NCI-H2029 treated with DMSO at 0.1 percent for 48 hours (cell line): ENCODE measurements at places on chromosomes 7 and 10.
A peak's percentile ranks its signal among the peaks of the same experiment; 100 is the strongest.

DNA sequence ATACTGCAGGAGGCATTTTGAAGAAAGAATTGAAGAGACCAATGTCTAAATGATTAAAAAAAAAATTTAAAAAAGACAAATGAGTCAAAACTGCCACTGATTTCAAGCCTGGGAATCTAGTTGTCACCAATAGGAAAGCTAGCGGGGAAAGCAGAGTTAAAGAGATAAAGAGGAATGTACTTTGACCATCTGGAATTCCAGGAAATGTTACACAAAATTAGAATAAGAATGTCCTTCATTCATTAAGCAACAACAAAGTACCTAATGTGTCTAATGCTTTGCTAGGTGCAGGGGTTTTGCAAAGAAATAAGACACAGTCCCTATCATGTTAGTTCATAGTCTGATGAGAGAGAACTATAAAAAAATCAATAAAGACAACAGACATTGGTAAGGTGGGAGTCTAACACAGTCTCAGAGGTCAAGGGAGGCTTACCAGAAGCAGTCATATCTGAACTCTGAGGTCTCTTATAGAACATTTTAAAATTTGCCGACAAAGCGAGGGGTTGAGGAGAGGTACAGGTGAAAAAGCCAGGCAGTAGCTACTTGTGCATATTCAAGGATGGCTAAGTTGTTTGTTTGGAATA is 8.8 kb upstream of the TYSND1 start:
- no peak for DNase-seq

DNA sequence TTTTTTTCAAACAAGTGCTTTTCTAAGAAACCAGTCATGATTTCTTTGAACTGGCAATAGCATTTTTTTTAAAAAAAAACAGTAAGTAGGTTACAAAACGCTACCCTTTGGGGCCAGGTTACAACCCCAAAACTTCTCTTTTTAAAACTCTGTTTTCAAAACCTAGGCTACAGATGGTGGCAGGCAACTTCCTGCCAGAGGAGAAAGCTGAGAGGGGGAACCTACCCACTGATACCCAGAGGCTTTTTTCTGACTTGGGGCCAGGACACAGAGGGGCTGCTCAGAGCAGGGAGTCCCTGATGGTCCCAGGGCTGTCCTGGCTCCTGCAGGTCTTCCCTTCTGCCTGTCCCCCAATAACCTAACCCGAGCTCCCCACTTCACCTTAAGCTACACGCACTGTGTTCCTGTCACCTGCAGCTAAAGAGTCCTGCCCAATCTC is 6.9 kb downstream of the STN1 start:
- no peak for DNase-seq

- no peak for DNase-seq
Measured at GRCh38 chr7:31493714-31494181, 20.1 kb upstream of the ITPRID1 start.

DNA sequence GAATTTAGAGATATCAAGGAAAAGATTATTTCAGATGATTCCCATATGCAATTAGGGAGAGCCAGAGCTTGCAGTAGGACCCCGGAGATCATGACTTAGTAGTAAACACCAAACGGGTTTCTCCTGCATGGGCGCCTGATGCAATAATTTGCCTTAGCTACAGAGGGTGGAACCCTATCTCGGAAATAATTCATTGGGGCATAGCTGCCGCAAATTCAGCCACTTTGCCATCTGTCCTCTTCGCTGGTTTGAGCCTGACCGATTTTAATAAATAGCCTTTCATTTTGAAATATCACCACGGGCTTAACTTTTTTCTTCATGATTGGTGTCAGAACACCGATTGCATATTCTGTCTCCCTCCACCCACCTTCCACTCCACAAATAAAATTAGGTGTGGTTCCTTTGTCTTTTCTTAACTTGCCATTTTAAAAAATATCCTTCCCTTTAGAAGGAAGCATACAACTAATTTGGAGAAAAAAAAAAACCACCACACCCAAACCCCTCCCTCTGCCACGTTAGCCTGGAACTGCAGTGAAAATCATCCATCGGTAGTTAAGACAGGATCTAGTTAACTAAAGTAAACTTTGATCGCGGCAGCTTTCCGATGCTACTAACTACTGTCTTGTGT is 1.4 kb downstream of the GARS1 start:
- peak; percentile 8 for DNase-seq

GRCh38 chr7:92994901-92995300 is 122.9 kb downstream of the SAMD9 start:
- DNase-seq: no peak

- DNase-seq: no peak
Measured at GRCh38 chr7:113715262-113715661, 203.5 kb downstream of the PPP1R3A start.

DNA sequence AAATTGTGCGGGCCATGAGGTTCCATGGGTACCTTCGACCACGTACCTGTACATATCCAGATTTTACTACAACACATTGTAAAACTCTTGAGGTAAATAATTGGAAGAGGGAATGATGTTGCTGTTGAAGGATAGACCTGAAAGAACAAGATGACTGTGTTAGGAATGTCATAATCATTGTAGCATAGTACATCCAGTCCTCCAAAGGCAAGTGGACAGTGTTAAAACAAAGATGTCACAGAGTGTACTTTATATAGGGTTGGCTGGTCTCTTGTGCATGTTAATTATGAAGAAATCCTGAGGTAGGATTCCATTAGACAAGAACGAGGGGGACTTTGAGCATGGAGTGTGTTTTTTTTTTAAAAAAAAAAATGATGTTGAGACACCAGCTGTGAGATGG is 30.4 kb downstream of the VWC2 start:
- DNase-seq: no peak

- DNase-seq: no peak
Measured at GRCh38 chr10:62545160-62546066, 171.2 kb downstream of the ZNF365 start.

- peak; percentile 27 for DNase-seq
Measured at GRCh38 chr7:44240983-44241510, 40.3 kb downstream of the YKT6 start.

- no peak for DNase-seq
Measured at GRCh38 chr7:158766570-158767281, 62.1 kb upstream of the NCAPG2 start.

DNA sequence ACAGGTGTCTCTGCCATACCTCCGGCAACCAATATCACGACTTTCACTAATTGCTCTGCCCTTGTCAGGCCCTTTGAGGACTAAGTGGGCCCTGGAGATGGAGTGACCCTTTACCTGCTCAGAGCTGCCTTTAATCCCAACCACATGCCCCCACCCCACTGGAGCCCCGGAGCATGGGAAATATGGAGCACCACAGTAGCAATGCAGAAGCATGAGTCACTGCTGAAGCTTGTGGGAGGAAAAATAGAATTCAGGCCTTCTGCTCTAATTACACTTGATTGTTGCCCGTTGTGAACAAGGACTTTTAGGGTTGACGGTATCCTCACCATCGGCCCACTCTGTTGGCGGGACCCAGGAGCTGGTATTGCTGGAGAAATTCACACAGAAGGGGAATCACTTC is 52.5 kb upstream of the FRMD4A start:
- DNase-seq: no peak

GRCh38 chr7:34603711-34604444 is 54.1 kb upstream of the NPSR1 start:
- no peak for DNase-seq

DNA sequence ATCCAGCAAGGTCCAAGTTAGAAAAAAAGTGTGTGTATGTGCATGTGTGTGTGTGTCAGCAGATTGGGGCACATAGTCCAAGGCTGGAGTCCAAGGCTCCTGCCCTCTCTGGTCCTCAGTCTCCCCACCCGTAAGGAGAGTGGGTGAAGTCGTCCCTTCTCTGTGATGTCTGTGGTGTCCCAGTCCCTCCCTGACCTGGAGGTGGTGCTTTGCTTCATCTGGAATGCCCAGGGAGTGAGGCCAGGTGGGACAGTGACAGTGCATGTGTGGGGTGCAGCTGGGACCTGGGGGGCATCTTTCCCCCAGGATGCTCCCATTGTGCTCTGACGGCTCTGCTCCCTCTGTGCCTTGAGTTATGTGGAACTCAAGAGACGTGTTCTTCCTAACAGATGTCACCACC is 18.0 kb downstream of the AQP1 start:
- DNase-seq: no peak

DNA sequence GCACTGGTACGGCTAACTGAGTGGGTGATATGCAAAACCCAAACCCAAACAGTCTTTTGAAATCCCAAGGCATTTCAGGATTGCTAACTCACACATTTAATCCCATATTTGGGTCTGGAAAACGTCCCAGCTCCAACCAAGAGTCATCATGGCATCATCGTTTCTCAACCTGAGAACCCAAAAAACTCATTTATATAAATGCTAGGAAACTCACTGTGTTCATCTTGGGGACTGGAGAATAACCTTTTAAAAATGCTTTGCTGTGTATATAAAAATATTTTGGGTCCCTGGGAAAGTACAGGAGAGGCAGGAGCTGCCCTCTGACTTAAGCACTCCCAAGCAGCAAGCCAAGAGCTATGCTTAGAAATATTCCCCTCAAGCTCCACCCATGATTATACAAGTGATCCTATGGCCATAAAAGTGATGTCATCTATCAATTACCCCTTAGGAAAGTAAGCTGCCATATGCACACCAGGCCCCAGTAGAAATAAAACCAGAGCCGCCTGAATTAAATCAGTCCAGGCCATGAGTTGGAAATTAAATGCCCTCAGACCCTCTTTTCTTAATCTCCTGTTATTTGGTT is 352.1 kb downstream of the FRMD4A start:
- DNase-seq: no peak

GRCh38 chr10:19853831-19854230 is 37.6 kb downstream of the PLXDC2 start:
- no peak for DNase-seq

GRCh38 chr7:30225863-30226613 is 58.4 kb upstream of the ZNRF2 start:
- peak; percentile 88 for DNase-seq

GRCh38 chr7:128167791-128168666 is 73.0 kb upstream of the LEP start:
- no peak for DNase-seq

GRCh38 chr10:34446049-34446448 is 369.0 kb downstream of the PARD3 start:
- DNase-seq: no peak

- no peak for DNase-seq
Measured at GRCh38 chr10:100347568-100348195, 649 bp downstream of the SCD start.

GRCh38 chr7:87204933-87205332 is 14.6 kb downstream of the TMEM243 start:
- no peak for DNase-seq

DNA sequence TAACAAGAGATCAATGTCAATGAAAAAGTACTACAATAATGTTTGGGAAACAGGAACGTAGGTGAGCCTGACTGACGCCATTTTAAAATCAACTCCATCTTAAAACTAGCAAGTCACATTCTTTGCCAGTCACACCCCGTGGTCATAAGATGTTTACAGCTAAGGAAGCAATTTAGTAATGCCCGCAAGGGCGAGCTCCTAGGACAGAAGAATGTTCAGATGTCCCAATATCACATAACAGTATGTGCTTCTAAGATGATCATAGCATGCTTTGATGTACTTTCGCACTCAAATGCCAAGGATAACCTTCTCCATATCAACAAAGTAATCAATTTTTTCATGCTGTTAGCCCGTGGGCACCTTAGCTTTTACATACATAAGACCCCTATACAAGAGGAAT is 113.8 kb upstream of the EGFR start:
- DNase-seq: no peak

DNA sequence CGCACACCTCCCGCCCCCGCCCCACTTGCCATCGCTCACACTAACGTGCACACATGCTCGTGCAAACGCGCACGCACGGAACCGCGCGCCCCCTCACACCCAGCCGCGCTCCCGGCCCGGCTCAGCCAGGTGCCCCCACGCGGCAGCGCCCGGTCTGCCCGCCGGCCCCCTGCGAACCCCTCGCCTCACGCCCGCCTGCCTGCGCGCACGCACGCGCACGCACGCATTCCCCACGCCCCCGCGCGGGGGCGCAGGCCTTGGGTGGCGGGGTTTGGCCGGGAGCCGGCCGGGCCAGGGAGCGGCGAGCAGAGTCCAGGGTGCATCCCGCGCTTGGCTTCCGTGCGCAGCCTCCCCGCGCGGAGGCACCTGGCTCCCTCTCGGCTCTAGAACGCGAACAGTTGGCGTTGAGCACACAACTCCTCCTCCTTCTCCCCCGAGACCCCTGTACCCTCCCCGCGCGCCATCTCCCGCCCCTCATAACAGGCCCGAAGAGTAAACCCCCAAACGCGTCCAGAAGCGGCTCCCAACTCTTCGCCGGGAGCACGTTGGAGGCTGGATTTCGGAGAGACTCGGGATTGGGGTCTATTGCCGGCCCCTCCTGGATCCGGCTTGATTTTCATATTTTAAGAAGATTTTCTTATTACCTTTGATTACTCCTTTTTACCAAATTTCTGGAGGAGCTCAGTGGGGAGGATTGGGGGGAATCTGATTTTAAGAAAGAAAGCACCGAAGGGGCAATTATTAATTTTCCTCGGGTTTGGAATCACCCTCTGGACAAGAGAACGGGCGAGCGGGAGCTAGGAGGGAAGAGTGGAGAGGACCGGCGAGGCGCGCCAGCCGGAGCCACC is 527 bp upstream of the SORCS3 start:
- no peak for DNase-seq

GRCh38 chr7:44076101-44076895 is 6.0 kb downstream of the POLM start:
- no peak for DNase-seq

DNA sequence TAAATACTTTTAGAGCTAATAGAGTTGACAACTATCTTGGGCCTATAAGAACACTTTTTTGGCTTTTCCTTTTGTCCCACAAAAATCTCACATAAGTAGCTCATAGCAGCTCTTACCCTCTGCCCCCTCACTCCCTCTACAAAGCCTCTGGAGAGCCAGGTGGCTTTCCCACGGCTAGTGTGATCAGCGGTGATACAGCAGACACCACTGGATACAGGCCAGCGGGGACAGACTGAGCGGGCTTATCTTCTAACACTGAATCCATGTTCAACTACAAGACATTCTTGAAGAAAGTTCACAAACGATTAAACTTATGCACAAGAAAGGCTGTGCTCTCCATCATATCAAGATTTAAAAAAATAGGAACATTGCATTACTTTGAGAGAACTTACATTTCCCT is 377.2 kb downstream of the PARD3 start:
- DNase-seq: no peak

DNA sequence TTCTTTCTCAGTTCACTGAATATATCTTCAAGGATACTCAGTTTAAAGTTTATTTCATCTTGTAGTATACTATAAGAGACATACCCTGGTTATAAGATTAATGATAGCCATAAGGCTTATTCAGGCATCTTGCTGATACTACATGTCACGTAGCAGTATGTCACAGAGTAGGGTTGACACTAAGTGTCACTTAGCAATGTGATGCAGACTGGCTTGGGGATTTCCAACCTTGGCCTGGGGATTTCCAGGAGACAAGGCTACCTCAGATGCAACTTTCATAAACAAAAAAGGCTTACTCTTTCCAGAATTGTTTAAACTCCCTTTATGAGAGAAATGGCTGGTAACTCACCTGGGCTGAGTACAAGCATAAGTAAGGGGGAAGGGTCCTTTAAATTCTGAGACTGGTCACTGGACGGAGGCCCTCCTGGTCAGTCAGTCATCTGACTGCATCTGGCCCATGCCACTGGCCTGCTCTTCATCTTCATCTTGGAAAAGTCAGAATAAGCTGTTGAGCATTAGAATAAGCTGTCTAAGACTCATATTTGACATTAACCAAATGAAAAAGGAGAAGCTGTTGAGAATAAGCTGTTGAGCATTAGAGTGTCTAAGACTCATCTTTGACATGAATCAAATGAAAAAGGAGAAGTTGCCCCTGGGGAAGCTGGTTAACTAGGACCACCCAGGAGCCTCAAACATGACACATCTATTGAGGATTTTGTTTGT is 9.5 kb downstream of the SLC13A1 start:
- DNase-seq: no peak

GRCh38 chr10:16952610-16953009 is 135.4 kb upstream of the RSU1 start:
- DNase-seq: no peak
